Breast epithelium (tissue), 4 donors: ENCODE measurements at places on chromosomes 11 and 22. TPM values are rescaled to one million over a fixed set of nuclear protein-coding genes. Genes with fewer than 3 reads are reported as not detected.

GRCh38 chr22:48897645-48898370, 929.9 kb downstream of the BRD1 start:
- H3K4me3 ChIP-seq, result no peak overlapping the region
- DNase-seq, result no peak
- no peaks in the 10 kb centered on the region for H3K4me1 ChIP-seq
- H3K27me3 ChIP-seq, result peaks cover 33% of the 10 kb centered on the region

GRCh38 chr22:35966314-35967045, 62.1 kb downstream of the RBFOX2 start:
- no peaks in the 10 kb centered on the region for H3K36me3 ChIP-seq
- H3K4me1 ChIP-seq, result peaks cover 15% of the 10 kb centered on the region
- H3K27me3 ChIP-seq, result no peaks in the 10 kb centered on the region
- no peak overlapping the region for H3K27ac ChIP-seq
- H3K4me3 ChIP-seq, result no peak overlapping the region

DNA sequence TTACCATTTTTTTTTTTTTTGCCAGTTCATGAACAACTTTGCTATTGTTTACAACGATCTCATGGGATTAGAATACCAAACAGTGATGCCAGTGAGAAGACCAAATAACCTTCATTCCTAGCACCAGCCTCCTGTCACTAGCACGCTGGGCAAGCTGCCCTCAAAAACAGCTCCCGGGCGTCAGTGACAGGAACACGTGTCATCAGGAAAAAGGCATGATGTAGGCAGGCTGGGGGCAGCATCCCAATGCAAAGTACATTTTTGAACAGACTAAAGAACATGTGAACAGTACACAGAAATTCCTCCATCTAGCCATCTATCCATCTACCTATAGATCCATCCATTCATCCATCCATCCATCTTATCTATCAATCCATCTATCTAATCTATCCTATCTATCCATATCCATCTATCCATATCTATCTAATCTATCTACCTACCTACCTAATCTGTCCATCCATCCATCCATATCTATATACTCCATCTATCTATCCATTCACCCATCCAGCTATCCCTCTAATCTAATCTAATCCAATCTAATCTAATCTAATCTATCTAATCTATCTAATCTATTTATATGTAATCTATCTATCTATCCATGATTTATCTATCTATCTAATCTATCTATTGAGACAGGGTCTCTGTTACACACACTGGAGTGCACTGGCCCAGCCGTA, 378.5 kb downstream of the SHANK2 start:
- no peak overlapping the region for H3K4me3 ChIP-seq
- no peaks in the 10 kb centered on the region for H3K27me3 ChIP-seq
- DNase-seq, result no peak

GRCh38 chr11:27429761-27430393, 42.7 kb downstream of the LGR4 start:
- DNase-seq, result peak; percentile 52
- no peaks in the 10 kb centered on the region for H3K27me3 ChIP-seq
- peak overlapping the region; percentile 85 for H3K27ac ChIP-seq

- H3K27ac ChIP-seq, result no peak overlapping the region
- no peak overlapping the region for H3K4me3 ChIP-seq
- H3K27me3 ChIP-seq, result no peaks in the 10 kb centered on the region
- H3K36me3 ChIP-seq, result no peaks in the 10 kb centered on the region
- no peaks in the 10 kb centered on the region for H3K4me1 ChIP-seq
These were observed 58.4 kb upstream of the GRAMD1B start for GRCh38 chr11:123371506-123372297.

- no peaks in the 10 kb centered on the region for H3K27me3 ChIP-seq
- no peaks in the 10 kb centered on the region for H3K4me1 ChIP-seq
- no peak overlapping the region for H3K4me3 ChIP-seq
- no peak for DNase-seq
- H3K36me3 ChIP-seq, result no peaks in the 10 kb centered on the region
- H3K27ac ChIP-seq, result no peak overlapping the region
These were observed 134.2 kb downstream of the CCDC81 start for GRCh38 chr11:86508604-86509587.

DNA sequence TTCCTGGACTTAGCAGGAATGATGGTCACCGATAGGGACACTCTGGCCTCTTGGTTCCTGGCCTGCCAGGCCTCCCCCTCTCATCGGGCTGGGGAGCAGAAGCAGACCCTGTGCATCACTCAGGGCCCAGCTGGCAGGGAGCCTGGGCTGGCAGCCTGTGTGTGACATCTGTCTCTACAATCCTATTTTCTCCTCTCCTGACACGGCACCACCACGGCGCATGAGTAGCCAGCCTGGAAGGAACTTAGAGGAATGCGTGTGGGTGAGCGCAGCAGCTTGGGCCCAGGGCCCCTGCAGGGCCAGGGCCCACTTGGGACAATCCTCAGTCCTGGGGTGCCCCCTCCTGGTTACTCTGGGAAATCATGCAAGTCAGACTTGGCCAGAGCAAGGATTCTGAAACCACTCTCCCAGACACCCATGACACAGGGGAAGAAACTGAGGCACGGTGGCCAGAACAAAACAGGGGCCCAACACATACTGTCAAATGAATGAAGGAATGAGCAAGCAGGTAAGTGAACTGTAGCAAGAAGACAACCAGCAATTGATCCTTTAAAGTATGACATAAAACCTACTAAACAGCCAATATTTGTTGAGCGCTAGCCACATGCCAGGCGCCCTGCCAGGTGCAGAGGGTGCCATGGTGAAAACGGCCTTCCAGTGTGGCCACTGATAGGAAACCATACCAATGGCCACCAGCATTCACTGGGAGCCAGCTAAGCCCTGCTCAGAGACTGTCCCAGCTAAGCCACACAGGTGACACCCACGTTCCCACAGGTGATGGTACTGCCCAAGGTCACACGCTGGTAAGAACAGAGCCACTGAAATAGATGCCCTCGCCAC, 13.3 kb downstream of the RSPH14 start:
- no peaks in the 10 kb centered on the region for H3K36me3 ChIP-seq
- H3K4me3 ChIP-seq, result no peak overlapping the region
- DNase-seq, result no peak
- no peaks in the 10 kb centered on the region for H3K27me3 ChIP-seq
- no peaks in the 10 kb centered on the region for H3K4me1 ChIP-seq

GRCh38 chr11:465896-466530, 15.9 kb downstream of the PTDSS2 start:
- no peak for DNase-seq
- peaks cover 7% of the 10 kb centered on the region for H3K4me1 ChIP-seq
- no peaks in the 10 kb centered on the region for H3K36me3 ChIP-seq
- no peak overlapping the region for H3K4me3 ChIP-seq

DNA sequence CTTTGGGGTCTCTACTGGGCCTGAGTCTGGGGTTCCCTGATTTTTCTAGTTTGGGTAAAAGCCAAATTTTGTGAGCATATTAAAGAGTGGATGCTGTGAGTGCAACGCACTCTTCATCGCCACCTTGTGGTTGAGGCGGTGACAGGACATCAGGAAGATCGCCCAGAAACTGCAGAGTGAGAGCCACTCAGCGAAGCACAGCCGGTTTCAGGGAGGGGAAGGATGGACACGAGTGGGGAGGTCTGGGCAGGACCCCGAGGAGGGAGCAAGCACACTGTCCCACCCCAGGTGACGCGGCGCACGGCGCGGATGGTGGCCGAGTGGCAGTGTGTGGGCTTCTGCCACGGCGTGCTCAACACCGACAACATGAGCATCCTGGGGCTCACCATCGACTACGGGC, 9.1 kb downstream of the SELENOO start:
- H3K27ac ChIP-seq, result no peak overlapping the region
- no peaks in the 10 kb centered on the region for H3K27me3 ChIP-seq
- no peak overlapping the region for H3K4me3 ChIP-seq
- no peak for DNase-seq

GRCh38 chr22:24977370-24978221, 25.1 kb downstream of the KIAA1671 start:
- H3K36me3 ChIP-seq, result no peaks in the 10 kb centered on the region
- peak; percentile 59 for DNase-seq
- no peak overlapping the region for H3K4me3 ChIP-seq
- H3K4me1 ChIP-seq, result peaks cover 8% of the 10 kb centered on the region

GRCh38 chr11:58526721-58527120, 18.8 kb upstream of the OR5B21 start:
- H3K27me3 ChIP-seq, result no peaks in the 10 kb centered on the region
- H3K4me1 ChIP-seq, result no peaks in the 10 kb centered on the region
- no peak for DNase-seq
- H3K36me3 ChIP-seq, result no peaks in the 10 kb centered on the region
- no peak overlapping the region for H3K27ac ChIP-seq

DNA sequence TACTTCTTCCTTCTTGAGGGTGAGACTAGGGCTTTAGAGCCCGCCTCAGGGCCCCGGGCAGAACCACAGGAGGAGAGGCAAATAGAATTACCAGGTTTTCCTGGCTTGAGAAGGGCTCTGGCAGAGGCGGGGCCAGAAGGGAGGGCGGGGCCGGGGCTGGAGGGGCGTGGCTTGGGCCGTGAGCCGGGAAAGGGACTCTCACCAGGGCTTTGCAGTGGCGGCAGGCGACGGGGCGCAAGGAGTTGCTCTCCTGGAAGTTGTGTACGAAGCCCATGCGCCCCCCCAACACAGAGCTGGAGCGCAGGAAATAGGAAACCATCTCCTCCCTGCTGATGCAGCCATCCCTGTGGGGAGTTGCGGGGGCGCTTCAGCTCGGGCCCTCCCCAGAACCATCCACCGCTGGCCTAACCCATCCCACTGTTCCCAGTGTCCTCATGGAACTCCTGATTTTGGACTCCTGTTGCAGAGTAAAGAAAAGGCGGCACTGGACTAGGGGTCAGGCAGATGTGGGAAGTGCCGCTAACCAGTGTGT, 6.9 kb upstream of the NRXN2 start:
- H3K27me3 ChIP-seq, result no peaks in the 10 kb centered on the region
- H3K36me3 ChIP-seq, result no peaks in the 10 kb centered on the region
- no peak overlapping the region for H3K27ac ChIP-seq
- H3K4me3 ChIP-seq, result no peak overlapping the region
- H3K4me1 ChIP-seq, result no peaks in the 10 kb centered on the region

DNA sequence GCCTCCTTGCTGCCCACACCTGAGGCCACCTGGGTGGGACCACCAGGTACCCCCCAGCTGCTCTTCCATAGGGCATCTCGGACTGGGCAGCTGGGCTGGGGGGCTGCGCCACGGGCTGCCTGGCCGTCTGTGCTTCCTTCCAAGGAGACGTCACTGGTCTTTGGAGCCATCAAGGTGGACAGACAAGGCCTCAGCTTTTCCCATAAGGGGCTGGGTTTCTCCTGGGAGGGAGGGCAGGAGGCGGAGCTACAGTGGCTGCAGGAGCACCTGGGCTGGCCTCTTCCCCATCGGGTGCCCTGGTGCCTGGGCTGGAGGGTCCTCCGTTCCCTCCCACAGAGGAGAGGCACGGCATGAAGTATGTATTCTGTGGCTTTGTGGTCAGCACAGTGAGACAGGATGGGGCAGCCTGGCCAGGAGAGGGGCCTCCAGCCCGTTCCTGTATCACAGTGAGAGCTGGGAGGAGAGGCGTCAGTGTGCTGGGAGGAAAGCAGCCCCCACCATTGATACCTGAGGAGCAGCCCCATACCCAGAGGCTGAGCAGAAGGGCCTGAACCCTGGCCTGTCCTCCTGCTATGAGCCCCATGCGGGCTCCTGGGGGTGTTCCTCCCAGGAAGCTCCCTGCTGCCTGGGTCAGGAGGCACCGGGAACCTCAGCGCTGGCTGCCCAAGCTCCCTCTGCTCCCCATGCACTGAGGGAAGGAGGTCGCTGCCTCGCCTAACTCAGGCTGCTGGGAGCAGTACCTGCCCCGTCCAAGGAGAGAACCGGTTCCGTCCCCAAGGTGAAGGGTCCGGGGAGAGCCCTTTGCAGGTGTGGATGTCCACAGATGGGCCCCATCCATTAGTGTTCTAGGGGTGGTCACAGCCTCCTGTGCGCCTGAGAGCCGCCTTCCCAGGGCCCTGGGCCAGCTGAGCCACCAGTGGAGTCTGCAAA, 1075.0 kb downstream of the BRD1 start:
- no peaks in the 10 kb centered on the region for H3K27me3 ChIP-seq
- H3K4me3 ChIP-seq, result no peak overlapping the region
- H3K27ac ChIP-seq, result no peak overlapping the region
- no peaks in the 10 kb centered on the region for H3K36me3 ChIP-seq

GRCh38 chr11:17861036-17861755, 126.6 kb downstream of the KCNC1 start:
- H3K36me3 ChIP-seq, result no peaks in the 10 kb centered on the region
- H3K27ac ChIP-seq, result no peak overlapping the region
- H3K27me3 ChIP-seq, result no peaks in the 10 kb centered on the region
- no peak overlapping the region for H3K4me3 ChIP-seq
- no peaks in the 10 kb centered on the region for H3K4me1 ChIP-seq

- no peak overlapping the region for H3K4me3 ChIP-seq
- H3K27ac ChIP-seq, result no peak overlapping the region
- H3K27me3 ChIP-seq, result no peaks in the 10 kb centered on the region
- H3K4me1 ChIP-seq, result no peaks in the 10 kb centered on the region
These were observed 525.6 kb downstream of the BRD1 start for GRCh38 chr22:49302150-49302460.

DNA sequence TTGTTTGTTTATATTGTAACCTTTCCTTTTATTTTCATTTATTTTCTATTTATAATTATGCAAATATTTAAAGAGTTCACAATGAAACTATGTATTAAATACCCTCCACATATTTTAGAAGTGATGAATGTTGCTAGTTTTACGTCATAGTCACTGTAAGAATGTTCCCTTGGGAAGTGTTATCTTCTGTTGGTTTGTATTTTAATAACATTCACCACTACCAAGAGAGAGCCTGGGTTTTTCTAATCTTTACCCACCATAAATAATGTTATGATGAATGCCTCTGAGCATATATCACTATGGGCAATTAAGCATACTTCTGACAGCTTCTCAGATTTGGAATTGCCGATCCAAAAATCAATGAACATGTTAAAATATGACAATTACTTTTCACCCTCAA, 80.7 kb downstream of the GGT1 start:
- H3K4me3 ChIP-seq, result no peak overlapping the region
- H3K27me3 ChIP-seq, result no peaks in the 10 kb centered on the region
- H3K36me3 ChIP-seq, result no peaks in the 10 kb centered on the region
- DNase-seq, result no peak

GRCh38 chr11:110878513-110878912, 166.3 kb upstream of the ARHGAP20 start:
- no peaks in the 10 kb centered on the region for H3K36me3 ChIP-seq
- no peak for DNase-seq
- no peak overlapping the region for H3K4me3 ChIP-seq
- no peak overlapping the region for H3K27ac ChIP-seq
- H3K4me1 ChIP-seq, result no peaks in the 10 kb centered on the region
- no peaks in the 10 kb centered on the region for H3K27me3 ChIP-seq

CD3D gene
- 4.8 TPM for total RNA-seq

NLRP6 gene
- total RNA-seq, result 2.0 TPM

DBX1 gene
- not detected for total RNA-seq

OR5A1 gene
- total RNA-seq, result not detected

GAL3ST3 gene
- 0.29 TPM for total RNA-seq

MRGPRF gene
- total RNA-seq, result 5.9 TPM

GLB1L2 gene
- 11.5 TPM for total RNA-seq

TRIM3 gene
- total RNA-seq, result 32.6 TPM

KRTAP5-9 gene
- not detected for total RNA-seq

ANKK1 gene
- total RNA-seq, result 1.6 TPM

TMEM132A gene
- total RNA-seq, result 2.9 TPM

GAL3ST1 gene
- 2.6 TPM for total RNA-seq

CBLIF gene
- total RNA-seq, result not detected
